NB4 (cell line): ENCODE measurements at places on chromosomes 2 and 18.
A peak's percentile ranks its signal among the peaks of the same experiment; 100 is the strongest.

GRCh38 chr2:237935740-237936452 lies 30.9 kb upstream of the UBE2F start:
- peak; percentile 21 for DNase-seq

DNA sequence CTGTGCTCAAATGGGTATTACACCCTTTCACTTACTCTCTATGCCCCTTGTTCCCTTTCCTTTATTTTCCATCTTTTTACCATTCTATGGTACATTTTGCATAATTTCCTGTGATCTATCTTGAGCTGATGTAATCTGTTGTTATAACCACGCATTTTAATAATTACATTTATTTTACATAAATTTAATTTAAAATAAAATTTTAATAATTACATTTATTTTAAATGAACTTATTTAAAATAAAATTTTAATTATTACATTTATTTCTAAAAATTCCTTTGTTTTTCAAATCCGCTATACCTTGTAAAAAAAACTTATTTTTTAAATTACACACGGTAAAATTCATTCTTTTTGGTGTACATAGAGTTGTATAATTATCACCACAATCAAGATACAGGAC lies 93.9 kb downstream of the CRACDL start:
- DNase-seq, result no peak

DNA sequence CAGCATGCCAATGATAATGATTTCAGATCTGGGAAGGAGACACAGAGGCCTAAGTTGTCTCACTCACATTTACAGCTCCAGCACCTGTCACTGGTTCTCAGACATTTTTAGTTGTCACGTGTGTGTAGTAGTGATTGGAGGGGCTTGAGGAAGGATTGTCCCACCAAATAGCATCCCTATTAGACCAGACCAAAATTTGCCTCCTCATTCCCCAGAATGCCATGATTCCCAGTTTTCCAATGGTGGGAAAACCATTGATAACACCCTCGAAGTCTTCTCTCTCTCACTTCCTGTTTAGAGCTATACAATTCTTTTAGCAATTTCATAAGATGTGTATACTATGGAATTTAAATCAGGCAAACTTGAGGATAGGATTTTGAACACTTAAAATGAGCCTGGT lies 52.5 kb downstream of the CCDC141 start:
- DNase-seq, result no peak

GRCh38 chr2:101571951-101572350 lies 97.0 kb upstream of the RFX8 start:
- no peak for DNase-seq

DNA sequence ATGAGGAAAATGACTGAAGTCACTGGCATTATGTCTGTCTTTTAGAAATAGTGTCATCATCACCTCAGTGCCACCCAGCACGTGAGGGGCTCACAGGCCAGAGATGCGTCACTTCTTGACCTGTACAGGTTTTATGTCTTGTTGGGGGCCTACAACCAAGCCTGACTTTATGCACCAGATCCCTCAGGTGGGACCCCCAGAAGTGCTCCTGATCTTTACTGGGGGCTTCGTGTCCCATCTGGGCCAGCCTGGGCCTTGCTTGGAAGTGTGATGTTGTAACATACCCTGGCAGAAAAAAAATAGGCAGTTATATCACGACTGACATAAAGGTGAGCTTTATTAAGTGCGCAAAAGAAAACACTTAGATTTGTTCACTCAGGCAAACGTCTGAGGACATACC lies 21.5 kb upstream of the GNAL start:
- DNase-seq, result no peak

GRCh38 chr2:100192825-100193224 lies 50.4 kb upstream of the AFF3 start:
- DNase-seq, result no peak

DNA sequence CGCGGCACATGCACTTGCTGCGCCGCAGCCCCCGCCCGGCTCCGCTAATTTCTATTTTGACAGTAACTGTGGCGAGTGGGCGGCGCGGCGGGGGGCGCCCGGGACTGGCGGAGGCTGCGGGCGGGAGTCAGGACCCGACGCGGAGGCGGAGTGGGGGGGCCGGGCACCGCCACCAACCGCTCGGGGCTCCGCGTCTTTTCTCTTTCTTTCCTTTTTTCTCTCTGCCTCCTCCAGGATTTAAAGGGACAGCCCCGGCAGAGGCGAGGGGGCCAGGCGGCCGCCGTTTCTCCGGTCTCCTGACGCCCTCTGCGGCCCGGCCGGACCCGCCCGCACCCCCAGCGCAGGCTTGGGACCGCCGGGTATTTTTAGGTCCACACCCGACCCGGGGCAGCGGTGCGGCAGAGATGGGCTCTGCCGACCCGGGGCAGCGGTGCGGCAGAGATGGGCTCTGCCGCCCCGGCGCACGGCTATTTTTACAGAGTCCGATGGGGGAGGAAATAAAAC lies 460 bp upstream of the ZBTB7C start:
- peak; percentile 57 for DNase-seq

GRCh38 chr2:190469771-190470170 lies 61.6 kb downstream of the MFSD6 start:
- no peak for DNase-seq
